ENCODE measurements at places on chromosomes 1 and 21.

DNA sequence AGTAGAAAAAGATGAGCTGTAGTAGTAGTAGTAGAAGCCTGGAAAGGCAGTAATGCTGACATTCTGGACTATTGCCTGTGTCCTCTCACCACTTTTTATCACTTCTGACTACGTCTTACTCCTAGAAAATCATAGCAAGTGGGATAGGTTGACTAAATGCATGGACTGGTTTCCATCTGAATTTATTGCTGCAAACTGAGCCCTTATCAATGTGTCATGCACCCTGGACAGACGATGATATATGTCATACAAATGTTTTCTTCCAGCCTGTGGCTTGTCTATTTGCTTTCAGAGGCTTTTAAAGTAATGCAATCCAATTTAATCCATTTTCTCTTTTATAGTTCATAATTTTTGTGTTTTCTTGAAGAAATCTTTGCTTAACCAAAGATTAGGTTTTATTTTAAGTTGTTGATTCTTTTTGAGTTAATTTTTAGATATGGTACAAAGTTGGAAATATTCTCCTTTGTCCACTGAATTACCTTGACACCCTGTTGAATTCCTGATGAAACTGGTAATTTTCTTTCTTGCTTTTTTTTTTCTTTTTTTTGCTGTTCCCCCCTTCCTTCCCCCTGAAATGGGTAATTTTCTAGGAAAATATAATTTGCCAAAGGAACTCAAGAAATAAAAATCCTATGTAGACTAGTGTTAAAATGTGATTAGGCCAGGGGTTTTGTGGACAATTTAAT, 47.1 kb downstream of the PHACTR4 start:
- DNase-seq = no peak

GRCh38 chr1:3359756-3360440, 94.6 kb upstream of the ARHGEF16 start:
- DNase-seq = no peak

DNA sequence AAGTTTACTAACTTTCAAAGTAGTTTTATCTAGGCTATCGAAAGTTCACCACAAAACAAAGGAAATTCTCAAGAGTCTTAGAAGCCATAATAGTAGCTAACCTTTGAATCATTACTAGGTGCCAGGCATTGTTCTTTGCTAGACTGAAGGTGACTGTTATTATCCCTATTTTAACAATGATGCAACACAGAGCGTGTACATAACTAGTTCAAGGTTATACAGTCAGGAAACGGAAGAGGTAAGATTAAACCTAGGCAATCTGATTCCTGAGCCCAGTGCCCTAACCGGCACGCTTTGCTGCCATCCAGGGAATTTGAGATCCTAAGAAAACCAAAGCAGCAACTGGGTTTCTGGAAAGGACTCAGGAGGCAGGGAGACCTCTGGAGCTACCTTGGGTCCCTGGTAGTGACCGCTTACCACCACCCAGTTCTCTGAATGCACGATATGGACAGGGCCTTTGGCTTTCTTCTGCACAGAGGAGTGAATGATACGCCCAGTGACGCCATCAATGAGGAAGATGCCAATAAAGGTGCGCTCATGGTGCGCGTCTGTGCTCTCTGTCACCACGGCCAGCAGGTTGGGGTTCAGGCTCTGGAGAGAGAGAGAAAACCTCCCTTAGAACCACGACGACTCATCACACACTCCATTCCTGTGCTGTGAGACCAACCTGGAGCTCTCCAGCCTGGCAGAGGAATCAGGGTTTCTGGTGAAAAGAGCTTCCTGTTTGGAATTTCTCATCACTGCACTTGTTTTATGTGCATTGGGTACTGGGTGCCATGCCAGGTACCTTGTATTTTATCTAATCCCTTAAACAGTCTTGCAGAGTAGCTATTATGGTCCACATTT, 13.1 kb upstream of the UBR4 start:
- DNase-seq = no peak

- peak; percentile 16 for DNase-seq
These were observed 55.0 kb downstream of the WNT9A start for GRCh38 chr1:227892489-227893299.

DNA sequence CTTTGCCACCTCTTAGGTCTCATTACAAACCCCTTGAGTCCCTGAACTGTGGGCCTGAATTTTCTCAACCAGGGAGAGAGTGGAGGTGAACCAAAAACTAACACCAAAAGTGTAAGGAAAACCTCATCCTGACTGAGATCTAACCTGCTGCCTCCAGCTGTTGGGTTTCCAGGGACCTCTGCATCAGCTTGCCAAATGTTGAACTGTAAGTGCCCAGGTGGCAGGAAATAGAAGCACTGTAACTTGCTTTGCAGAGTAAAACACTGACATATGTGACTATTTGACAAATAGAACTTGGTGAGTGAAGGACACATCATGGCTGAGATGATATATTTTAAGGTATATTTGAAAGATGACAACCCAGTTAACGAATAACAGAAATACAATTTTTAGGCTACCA, 48.4 kb upstream of the NR5A2 start:
- no peak for DNase-seq

GRCh38 chr1:185239861-185240260, 77.2 kb downstream of the IVNS1ABP start:
- DNase-seq = no peak

DNA sequence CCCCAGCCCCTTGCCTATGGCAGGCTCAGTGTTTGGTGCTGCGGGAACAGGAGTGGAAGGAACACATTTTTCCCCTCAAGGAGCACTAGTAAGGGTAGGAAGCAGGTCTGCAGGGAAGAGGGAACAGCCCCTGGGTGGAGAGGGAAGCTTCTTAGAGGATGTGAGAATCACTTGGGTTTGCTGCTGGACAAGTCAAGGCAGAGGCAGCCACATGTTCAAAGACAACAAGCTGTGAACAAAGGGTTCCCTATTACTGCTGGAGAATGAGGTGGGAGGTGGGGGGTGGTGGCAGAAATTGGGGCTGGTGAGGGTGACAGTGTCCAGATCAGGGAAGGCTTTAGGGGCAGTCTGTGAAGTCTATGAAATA, 24.8 kb upstream of the CITED4 start:
- DNase-seq = no peak

GRCh38 chr1:214638459-214638807, 35.4 kb downstream of the CENPF start:
- DNase-seq = no peak

DNA sequence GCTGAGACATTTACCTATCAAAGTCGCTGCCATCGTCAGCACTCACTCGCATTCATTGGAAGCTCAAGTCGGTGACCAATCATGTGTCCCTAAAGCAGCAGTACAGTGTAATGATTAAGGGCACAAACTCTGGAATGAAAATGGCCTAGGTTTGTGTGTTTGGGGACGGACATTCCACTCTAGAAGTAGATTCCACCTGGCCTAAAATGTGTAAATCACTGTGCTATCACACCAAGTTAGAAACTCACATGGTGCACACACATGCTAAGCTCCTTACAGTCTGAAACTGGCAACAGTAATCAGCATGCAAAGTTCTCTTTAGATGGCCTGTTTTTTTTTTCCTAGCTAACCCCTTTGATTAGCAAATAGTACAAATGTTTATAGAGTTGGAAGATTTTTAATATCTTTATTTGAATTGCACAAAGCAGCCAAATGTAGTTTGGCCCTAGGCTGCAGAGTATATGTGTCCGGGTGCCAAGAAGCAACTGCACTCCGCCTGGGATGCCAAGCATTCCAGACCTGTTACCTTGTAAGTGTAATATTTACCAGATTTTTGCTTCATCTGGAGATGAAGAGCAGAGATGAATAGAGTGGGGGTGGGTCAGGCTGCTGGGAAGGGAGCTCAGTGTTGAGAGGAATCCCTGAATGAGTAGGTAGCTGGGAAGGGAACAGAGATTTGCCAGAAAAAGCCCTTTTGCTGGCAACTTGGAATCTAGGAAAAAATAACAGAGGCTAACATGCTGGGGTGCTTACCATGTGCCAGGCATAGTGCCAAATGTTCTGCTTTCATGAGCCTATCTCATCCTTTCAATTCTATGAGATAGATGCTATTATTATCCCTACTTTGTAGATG, 35.2 kb downstream of the TGFB2 start:
- no peak for DNase-seq

DNA sequence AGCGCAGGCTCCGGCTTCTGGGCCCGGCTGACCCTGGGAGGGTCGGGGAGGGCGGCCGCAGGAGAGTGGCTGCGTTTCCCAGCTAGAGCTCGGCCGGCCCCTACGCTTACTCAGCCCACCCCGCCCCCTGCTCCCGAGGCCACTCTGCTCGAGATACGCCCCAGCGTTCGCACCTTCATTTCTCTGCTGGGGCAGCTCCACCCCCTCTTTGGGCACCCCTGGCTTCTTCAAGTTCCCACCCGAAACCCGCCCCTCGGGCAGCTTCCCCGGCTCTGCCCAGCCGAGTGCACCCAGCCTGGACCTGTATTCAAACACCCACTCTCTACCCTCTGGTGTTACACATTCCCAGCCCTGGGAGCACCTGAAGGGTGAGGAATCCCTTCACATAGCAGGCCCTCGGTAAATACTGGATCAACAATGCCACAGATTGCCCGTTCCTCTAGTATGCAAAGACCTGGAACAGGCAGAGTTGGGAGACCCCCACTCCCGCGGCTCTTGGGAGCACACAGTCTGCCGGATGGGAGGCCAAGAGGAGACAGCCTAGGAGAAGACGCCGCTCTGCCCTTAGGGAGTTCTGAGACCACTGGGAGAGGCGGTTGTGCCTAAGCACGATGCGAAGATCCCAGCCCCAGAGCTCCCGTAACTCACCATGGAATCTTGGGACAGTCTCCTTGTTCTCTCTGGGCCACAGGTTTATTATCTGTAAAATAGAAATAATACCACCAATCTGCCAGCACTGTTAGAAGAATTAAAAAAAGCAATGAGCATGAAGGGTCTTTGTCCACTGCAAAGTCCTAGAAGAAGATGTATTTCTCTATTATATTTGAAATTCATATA, 566 bp upstream of the PAQR7 start:
- DNase-seq = no peak

Measured in CD4-positive, alpha-beta T cell treated with Interleukin-15 for 1 hour (primary cell).